ENCODE measurements at places on chromosomes 12 and 14. TPM values are rescaled to one million over a fixed set of nuclear protein-coding genes. Genes with fewer than 3 reads are reported as not detected.

DNA sequence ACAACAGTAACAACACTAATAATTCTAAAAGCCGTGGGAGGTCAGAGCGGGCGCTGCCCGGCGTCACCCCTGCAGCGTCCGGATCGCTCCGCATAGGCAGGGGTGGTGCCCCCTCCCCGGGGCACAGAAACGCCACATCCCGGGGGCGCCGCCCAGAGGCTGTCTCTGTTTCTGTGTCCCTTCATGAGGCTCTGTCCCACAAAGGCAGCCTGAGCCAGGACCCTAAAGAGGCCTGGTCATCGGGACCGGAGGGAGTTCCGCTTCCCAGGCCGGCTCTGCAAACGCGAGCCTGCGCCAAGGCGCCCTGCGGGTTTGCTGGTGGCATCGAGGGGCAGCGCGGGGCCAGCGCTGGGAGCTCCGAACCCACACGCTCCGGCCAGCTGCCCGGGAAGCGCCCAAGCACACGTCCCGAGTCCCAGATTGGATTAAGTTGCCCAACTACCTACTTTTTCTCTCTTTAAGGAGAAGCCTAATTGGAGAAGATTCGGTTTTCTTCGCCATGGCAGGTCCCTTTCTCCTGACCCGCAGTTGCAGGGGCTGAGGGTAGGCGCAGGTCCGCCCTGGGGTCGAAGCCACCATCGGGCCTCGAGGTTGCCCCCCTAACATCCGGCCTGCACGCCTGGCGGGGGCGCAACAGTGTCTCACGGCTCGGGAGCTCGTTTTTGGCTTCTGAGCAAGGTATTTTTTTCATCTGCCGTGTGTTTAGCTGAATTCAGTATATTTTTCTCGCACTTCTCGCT is 421.7 kb downstream of the VRK1 start:
- DNase-seq, result peak; percentile 11

DNA sequence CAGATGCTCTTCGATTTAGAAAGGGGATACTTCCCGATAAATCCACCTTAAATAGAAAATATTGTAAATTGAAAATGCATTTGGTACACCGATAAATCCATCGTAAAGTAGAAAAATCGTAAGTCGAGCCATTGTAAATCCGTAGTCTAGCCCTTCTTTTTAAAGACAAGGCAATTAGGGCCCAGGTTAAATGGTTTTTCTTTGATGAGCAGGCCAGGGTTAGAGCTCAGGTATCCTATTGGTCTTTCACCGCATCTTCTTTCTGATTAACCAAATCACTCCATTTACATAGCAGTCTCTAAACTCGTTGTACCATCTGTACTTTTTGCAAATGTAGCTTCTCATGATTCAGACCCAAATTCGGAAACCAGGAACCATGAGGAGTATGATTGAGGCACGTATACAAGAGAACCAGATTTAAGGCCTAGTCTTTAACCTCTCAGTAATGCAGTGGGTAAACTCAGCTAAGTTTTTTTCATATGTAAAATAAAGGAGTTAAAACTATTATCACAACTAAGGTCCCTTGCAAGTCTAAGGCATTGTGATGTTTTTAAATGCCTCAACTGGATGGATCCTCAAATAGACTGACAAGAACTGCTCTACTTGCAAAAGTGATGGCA is 2.2 kb upstream of the YAF2 start:
- DNase-seq, result no peak

Gene TSHR
- total RNA-seq, result not detected

Gene SLC39A5
- total RNA-seq, result not detected

- no peak for DNase-seq
These were observed 2.9 kb upstream of the MYH7 start for GRCh38 chr14:23438101-23438971.

Gene PIANP
- 0.87 TPM for total RNA-seq

Gene TAS2R50
- 0.67 TPM for total RNA-seq

- DNase-seq, result no peak
These were observed 20.0 kb downstream of the TMEM30B start for GRCh38 chr14:61260939-61261776.

GRCh38 chr12:42213954-42214426 is 24.1 kb downstream of the YAF2 start:
- DNase-seq, result no peak

- no peak for DNase-seq
These were observed 217.9 kb downstream of the CRADD start for GRCh38 chr12:93895089-93895445.

Gene KRT1
- total RNA-seq, result 3.9 TPM

DNA sequence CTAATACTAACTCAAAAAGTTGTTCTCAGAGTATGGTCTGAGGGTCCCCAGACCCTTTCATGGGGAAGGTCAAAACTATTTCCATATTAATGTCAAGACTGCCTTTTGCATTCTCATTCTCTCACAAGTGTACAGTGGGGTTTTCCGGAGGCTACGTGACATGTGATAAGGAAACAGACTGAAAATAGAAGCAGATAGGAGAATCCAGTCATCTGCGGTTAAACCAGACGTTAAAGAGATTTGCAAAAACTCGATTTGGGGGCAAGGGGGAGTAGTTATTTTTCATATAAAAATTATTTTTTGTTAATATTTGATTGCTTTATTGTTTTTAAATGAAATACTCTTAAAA is 1.0 kb upstream of the NAP1L1 start:
- DNase-seq, result no peak

Gene CCDC196
- total RNA-seq, result not detected

- no peak for DNase-seq
These were observed 787.4 kb downstream of the AACS start for GRCh38 chr12:125852679-125853078.

GRCh38 chr14:63460680-63461369 is 82.4 kb downstream of the PPP2R5E start:
- no peak for DNase-seq

GRCh38 chr14:69631509-69631908 is 20.1 kb downstream of the SUSD6 start:
- DNase-seq, result no peak

Gene SERPINA10
- not detected for total RNA-seq

Gene BHLHE41
- total RNA-seq, result not detected

DNA sequence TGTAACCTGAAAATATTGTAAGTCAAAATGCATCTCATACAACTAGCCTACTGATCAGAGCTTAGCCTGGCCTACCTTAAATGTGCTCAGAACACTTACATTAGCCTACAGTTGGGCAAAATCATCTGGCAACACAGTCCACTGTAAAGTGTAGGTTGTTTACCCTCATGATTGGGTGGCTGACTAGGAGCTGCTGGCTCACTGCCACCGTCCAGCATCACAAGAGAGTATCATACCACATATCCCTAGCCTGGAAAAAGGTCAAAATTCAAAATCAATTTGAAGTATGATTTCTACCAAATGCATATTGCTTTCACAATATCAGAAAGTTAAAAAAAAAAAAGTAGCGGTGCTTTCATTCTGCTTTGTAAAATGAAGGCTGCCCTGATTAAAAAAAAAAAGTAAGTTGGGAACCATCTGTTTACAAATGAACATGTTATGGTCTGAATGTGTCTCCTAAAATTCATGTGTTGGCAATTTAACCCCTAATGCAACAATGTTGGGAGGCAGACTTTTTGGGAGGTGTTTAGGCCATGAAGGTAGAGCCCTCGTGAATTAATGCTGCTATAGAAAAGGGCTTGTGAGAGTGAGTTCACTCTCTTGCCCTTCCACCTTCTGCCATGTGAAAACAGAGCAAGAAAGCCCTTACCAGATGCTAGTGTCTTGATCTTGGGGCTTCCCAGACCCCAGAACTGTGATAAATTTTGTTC is 211.8 kb downstream of the PPM1H start:
- no peak for DNase-seq

- no peak for DNase-seq
These were observed 67.9 kb upstream of the LIN7A start for GRCh38 chr12:81005606-81006005.

All from CD4-positive, alpha-beta T cell (primary cell).